ENCODE measurements at places on chromosomes 6 and 20.

DNA sequence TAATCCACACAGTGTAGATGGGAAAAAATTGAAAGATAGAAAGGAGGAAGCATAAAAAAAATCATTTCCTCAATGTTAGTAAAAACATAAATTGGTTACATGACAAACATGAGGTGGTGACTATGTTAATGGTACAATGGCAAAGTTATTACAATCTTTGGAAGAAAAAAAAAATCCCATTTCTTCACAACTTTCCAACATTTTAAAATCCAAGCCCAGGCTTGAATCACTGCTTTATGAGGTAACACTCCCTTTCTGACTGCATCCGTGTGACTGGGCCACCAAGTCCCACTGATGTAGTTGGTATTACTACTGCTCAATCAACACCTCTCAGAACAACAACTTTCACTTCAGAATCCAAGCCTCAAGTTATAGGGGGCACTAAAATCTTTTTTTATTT lies 160.4 kb downstream of the BTBD9 start:
- no peak for DNase-seq

DNA sequence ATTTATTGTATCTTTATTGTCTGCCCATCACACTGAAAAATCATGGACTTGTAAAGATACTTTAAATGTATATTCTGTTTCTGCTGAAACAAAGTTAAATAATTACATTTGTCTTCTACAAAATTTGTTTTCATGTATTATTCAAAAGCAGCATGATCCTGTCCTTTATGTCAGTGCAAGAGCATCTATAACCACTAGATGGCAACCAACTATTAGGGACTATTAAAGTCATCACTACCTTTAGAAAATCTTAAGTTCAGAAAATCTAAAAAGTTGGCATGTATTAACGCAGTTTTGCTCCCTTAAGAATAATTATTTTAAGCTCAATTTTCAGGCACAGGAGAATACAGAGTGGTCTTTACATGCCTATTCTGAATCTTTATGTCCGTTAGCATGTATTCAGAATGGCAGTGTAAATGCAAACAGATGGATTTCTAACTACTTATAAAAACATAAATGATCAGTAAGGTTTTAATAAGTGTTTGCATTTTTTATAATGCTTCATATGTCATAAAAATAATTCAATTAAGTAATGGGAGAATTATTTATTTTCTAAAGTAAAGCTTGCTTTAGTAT lies 17.8 kb downstream of the TMEM30A start:
- DNase-seq = no peak

GRCh38 chr6:150857062-150857944 lies 8.2 kb upstream of the MTHFD1L start:
- peak; percentile 93 for DNase-seq

- DNase-seq = no peak
Measured at GRCh38 chr6:66245231-66245630, 538.2 kb upstream of the EYS start.

GRCh38 chr20:32569018-32569379 lies 16.1 kb downstream of the NOL4L start:
- no peak for DNase-seq

- no peak for DNase-seq
Measured at GRCh38 chr6:34240329-34241248, 3.9 kb downstream of the HMGA1 start.

- no peak for DNase-seq
Measured at GRCh38 chr6:104642871-104643270, 216.8 kb downstream of the HACE1 start.

DNA sequence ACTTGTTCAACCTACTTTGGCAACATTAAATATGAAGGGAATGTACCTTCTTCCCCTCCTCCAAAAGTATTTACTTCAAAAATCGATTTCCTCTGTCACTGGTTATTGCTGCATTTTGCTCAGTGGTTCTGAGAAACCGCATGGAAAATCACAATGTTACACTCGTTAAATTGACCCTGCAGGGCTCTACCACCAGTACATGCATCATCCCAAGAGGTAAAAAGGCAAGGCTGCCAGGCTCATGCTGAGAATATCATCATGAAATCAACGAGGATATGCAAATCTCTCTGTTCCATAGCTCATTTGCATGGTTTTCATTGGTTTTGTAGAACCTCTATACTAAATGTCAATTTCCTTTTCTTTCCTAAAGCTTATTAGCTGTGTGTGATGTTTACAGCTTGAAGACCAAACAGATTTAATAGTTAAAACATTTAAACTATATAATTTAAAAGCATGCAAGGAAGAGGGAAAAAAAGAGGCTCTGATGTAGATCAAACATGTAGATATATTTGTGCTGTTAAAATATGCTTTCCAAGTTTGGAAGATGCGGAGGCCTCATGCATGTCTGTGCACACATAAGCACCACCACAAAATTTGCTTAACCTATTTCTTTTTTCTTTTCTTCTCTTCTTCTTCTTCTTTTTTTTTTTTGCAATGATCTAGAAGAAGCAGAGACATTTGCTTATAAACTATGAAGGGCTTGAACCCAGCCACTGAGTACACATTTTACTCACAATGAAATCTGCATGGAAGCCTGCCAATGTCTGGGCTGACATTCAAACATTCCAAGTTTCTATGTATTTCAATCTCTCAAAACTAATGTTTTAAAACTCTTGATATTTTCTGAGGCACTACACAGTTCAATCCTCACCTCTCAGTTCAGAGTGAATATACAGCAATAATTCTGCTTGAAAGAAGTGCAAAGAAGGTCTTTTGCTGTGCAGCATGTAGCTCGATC lies 194.0 kb downstream of the GMPR start:
- DNase-seq = no peak

DNA sequence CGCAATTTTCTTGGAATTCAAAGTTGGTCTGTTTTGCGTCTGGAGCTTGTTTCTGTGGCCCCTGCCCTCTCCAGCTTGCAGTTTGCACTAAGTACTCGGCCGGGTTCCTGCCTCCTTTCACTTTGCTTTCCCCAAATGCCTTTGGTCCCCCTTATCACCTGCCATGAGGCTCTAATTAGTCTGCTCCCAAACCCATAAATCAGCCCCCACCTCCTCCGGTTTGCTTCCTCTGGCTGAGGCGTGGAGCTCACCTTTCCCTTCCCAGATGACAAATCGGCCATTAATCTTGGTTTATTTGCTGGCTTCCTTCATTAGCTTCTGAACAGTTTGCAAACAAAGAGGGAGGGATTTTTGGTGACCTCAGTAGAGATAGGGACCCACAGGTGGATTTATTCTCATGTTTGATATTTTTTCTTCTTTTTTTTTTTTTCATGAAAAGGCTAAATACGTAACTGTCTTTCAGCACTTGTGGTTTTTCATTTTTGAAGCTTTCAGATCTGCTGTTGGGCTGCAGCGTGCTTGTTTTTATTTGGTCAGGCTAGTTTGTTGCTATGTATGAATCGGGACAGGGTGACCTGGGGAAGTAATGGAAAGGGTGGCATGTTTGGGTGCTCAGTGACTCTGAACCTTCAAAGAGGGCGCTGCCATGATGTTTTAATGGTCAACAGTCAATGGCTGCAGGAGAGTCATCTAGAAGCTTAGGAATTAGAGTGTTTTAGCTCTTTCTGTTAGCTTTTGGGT lies 121.7 kb upstream of the JAG1 start:
- DNase-seq = no peak

DNA sequence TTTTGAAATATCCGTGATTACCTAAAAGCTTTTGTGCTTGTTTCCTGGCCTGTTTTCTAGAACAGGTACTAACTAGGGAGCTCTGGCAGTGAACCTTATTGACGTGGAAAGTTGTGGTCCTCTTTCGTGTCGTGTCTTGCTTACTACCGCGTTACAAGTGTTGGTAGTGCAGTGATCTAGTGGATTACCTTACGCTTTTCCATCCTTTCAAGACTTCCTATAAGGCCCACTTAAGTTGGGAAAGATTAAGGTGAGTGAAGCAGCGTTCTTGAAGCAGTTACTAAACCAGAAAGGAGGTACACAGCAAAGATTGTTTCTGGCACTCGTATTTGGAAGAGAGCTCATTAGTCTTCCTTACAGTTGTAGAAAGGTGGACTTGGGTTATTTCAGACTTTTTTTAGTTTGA lies 1.9 kb downstream of the PNRC1 start:
- DNase-seq = no peak

DNA sequence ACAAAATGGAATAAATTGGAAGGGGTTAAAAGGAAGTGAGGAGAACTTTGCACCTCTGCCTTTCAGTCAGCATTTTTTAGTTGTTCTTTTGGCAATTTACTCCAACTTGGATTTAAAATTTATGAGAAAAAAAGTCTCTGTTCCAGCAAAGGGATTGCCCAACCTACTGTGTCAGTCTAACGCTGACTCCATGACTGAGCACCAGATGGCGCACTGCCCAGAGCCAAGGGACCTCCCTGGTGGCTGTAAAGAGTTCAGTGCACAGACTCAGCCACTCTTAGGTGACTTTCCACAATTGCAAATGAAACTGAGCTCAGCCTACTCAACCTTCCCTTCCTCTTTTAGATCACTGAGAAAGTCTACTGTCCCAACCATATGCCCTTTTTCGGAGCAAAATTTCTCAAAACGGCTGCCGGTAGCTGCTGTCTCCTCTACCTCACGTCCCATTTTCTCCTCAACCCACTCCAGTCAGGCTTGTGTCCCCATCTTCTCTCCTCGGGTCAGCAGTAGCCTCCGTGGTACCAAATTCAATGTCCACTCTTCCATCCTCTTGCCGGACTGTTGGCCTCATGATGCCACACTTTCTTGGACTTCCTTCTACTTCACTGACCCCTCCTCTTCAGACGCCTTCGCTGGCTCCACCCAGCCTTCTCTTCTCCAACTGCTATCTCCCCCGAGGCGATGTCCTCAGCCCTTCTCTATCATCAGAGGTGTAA lies 38.7 kb downstream of the GSTA2 start:
- DNase-seq = no peak

- DNase-seq = no peak
Measured at GRCh38 chr6:76940191-76940590, 523.1 kb downstream of the HTR1B start.

GRCh38 chr6:137933696-137934095 lies 66.6 kb downstream of the TNFAIP3 start:
- peak; percentile 95 for DNase-seq

GRCh38 chr20:33835615-33836172 lies 24.5 kb downstream of the CHMP4B start:
- no peak for DNase-seq

- no peak for DNase-seq
Measured at GRCh38 chr6:125868678-125869395, 78.1 kb downstream of the NCOA7 start.

DNA sequence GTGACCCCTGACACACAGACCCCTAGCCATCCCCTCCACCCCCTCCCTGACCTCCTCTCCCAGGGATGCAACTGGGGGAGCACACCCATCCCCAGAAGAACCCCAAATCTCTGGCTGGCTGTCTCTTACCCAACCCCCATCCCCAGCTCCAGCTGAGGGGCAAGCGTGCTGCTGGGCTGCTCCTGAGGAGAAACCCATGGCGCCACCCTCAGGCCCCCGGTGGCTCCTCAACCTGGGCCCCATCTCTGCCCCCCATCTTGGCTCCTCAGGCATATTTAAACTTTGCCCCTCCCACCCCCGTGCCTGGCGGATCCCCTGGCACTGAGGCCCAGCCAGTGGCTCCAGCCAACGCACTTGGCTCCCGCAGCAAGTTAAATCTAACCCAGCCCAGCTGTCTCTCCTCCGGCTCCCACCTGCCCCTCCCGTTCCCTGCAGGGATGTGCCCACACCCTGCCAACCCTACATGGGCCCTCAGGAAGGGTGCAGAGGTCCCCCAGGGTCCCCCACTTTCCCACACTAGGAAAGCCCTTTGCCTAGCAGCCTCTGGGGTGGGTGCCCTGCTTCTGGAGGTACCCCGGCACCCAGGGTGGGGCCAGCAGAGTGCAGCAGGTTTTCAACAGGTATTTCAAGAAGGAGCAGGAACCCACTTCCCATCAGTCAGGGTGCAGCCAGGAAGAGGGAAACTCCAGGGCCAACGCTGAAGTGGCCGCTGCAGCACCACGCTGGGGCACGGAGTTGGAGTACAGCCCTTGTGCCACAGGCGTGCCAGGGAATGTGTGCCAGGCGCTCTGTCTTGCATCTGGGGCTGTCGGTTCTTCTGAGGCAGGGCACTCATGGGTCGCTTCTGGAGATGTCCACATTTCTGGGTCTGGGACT lies 5.3 kb upstream of the OSBPL2 start:
- no peak for DNase-seq

DNA sequence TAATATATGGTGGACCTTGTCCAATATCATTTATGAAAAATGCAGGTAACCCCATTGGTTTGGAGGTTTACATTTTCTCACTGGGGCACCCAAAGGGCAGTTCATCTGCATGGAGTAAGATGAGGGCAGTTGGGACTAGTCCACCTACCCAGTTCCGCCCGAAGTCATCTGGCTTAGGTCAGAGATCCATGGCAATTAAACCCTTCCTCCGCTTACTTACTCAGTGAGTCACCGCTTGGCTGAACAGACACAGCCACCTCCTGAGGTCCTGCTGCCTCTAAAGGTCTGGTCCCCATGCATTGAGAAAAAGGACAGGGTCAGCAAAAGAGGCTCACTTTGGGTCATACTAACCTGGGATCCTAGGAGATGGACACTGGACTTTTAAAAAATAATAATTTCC lies 102.9 kb upstream of the PRL start:
- no peak for DNase-seq

- DNase-seq = no peak
Measured at GRCh38 chr6:13383328-13384163, 55.2 kb upstream of the TBC1D7 start.

DNA sequence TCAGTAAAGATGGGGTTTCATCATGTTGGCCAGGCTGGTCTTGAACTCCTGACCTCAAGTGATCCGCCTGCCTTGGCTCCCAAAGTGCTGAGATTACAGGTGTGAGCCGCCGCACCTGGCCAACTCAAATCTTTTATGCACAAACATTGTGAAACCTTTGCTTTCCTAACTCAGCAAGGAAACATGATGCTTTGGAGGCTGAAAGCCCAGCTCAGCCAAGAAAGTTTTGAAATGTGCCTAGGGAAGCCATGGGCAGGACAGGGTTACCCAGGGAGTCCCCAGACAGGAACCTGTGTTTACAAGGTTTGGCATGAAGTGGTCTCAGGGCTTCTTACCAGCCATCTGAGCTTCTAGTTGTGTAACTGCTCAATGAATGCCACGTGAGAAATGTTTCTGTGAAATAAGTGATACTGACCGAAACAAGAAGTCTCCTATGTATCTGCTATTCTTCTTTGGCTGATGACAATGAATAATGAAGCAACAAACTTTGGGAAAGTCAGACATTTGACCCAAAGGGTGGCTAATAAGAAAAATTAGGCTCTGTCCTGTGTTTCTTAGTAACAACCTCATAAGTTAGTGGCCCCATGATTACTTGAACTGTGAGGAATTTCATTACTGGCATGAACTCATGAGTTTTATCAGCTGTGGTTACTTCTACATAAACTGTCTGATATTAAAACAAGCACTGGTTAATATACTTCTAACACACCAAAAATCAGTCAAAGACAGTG lies 163.5 kb downstream of the KIF6 start:
- DNase-seq = no peak

DNA sequence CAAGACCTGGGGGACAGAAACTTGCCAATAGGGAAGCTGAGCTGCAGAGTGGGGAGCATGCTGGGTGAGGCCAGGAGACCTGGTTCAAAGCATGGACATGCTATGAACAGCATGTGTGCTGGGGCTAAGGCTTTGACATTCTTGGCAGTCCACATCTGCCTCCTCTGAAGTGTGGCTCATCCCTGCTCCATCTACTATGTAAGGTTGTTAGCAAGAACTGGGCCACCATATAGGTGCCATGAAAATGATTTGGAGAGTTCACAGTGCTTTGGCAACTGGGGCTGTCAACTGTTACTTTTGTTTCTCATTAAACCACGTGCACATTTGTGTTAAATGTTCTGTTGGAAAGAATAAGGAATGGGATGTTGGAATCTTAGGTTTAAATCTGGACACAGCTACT lies 311.1 kb downstream of the CDC5L start:
- DNase-seq = no peak

All from AG09319 (cell line).